ENCODE measurements at places on chromosomes 1 and 21. TPM values are rescaled to one million over a fixed set of nuclear protein-coding genes. Genes with fewer than 3 reads are reported as not detected.

Gene SOAT1
- total RNA-seq, result 11.7 TPM

Gene CACHD1
- 2.3 TPM for total RNA-seq

Gene KRTAP10-3
- total RNA-seq, result not detected

Gene ADAMTSL4
- total RNA-seq, result 14.9 TPM

Gene C1orf198
- 312 TPM for total RNA-seq

Gene IARS2
- total RNA-seq, result 64.7 TPM

Gene FLG2
- not detected for total RNA-seq

DNA sequence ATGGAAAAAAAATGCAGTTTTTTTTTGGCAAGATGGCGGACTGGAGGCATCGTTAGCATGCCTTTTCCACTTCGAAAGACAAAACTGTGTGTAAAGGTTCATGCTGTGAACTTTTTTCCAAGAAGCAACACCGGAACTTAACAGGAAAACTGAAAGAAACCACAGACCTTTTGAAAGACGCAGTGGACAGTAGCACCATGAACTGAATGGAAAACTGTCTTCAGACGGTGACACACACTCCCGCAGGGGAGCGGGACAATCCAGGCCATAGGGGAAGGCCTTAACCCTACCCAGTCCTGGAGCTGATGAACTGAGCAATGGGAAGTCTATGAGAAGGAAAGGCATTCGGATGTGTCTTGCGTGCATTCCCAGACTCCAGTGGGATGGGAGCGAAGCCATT, 54.9 kb downstream of the NEK7 start:
- no peak overlapping the region for H3K27ac ChIP-seq
- no peak for DNase-seq
- no peaks in the 10 kb centered on the region for H3K27me3 ChIP-seq
- H3K4me1 ChIP-seq, result no peaks in the 10 kb centered on the region

DNA sequence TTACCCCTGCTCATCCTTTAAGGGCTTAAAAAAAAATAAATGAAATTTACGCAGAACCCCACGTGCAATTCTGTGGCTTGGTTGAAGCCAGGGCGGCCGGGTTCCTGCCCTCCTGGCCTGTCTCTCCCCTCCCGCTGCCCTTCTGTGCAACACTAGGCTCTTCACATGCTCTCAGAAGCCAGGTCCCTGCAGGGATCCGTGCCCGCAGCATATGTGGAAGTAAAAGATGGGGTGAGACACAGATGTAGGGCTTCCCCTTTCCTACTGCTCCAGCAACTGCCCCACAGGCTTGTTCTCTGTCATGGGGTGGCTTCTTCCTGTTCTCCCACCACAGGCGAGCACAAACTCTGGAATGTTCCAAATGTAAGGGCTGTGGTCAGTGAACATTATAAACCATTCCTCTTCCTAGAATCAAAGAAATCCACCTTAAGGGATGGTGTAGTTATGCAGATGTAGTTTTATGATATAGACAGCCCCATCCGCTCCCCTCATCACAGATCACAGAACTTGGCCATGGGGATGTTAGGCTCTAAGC, 535.4 kb downstream of the KIF26B start:
- no peaks in the 10 kb centered on the region for H3K36me3 ChIP-seq
- no peak overlapping the region for H3K4me3 ChIP-seq
- no peaks in the 10 kb centered on the region for H3K4me1 ChIP-seq
- H3K27ac ChIP-seq, result no peak overlapping the region
- no peak for DNase-seq

DNA sequence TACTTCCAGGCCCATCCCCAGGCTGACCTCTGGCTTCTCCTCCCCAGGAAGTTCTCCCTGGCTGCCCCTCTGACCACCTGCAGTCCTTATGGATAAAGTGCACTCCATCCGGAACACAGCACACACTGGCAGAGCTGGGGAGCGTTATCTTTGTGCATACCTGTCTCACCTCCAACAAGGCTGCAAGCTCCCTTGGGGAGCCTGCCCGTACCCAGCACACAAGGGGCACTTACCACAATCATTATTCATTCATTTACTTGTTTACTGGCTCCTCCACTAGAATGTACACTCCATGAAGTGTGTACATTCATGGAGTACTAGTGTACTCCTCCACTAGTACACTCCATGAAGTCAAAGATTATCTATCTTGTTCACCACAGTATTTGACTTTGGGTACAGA, 30.3 kb downstream of the GLIS1 start:
- DNase-seq, result no peak
- H3K36me3 ChIP-seq, result no peaks in the 10 kb centered on the region
- peaks cover 4% of the 10 kb centered on the region for H3K27me3 ChIP-seq
- H3K4me3 ChIP-seq, result no peak overlapping the region
- no peak overlapping the region for H3K27ac ChIP-seq

- no peaks in the 10 kb centered on the region for H3K4me1 ChIP-seq
- peaks cover 21% of the 10 kb centered on the region for H3K27me3 ChIP-seq
- no peak overlapping the region for H3K27ac ChIP-seq
- H3K4me3 ChIP-seq, result no peak overlapping the region
These were observed 62.8 kb upstream of the ZBTB40 start for GRCh38 chr1:22388671-22389450.

DNA sequence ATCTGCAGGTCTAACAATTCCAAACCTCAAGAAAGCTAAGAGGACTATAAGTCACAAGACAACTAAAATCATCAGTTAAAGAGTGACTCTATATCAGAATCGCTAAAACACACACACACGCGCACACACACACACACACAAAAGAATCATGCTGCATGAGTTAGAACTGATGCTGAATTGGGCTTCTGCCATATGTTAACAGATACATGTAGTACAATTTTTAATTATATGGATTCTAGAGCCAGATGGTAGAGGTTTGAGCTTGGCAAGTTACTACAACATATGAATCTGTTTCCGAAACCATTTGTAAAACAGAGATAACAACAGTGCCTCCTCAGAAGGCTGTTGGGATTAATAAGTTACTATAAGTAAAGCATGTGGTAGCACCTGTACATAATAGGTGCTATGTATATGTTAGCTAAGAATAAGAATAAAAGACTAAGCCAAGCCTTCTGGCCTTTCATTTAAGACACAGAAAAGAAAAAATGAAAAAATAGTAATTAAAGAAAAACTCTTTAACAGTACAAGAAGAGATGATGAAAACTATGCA, 17.9 kb downstream of the EPRS1 start:
- DNase-seq, result no peak
- H3K27ac ChIP-seq, result no peak overlapping the region
- H3K4me1 ChIP-seq, result no peaks in the 10 kb centered on the region
- H3K36me3 ChIP-seq, result no peaks in the 10 kb centered on the region
- H3K27me3 ChIP-seq, result no peaks in the 10 kb centered on the region

- no peak for DNase-seq
- no peaks in the 10 kb centered on the region for H3K27me3 ChIP-seq
- H3K36me3 ChIP-seq, result no peaks in the 10 kb centered on the region
- no peak overlapping the region for H3K4me3 ChIP-seq
These were observed 58.5 kb upstream of the BCL10 start for GRCh38 chr1:85334962-85335361.

GRCh38 chr1:157403203-157403602, 149.1 kb downstream of the FCRL5 start:
- DNase-seq, result no peak
- no peaks in the 10 kb centered on the region for H3K4me1 ChIP-seq
- H3K27ac ChIP-seq, result no peak overlapping the region
- H3K4me3 ChIP-seq, result no peak overlapping the region
- H3K27me3 ChIP-seq, result no peaks in the 10 kb centered on the region

- DNase-seq, result no peak
- no peaks in the 10 kb centered on the region for H3K27me3 ChIP-seq
- H3K27ac ChIP-seq, result peak overlapping the region; percentile 100
These were observed 1.0 kb downstream of the TP53BP2 start for GRCh38 chr1:223844787-223845036.

GRCh38 chr1:230899841-230900251, 31.5 kb upstream of the C1orf198 start:
- no peaks in the 10 kb centered on the region for H3K36me3 ChIP-seq
- no peak overlapping the region for H3K4me3 ChIP-seq
- no peak for DNase-seq

DNA sequence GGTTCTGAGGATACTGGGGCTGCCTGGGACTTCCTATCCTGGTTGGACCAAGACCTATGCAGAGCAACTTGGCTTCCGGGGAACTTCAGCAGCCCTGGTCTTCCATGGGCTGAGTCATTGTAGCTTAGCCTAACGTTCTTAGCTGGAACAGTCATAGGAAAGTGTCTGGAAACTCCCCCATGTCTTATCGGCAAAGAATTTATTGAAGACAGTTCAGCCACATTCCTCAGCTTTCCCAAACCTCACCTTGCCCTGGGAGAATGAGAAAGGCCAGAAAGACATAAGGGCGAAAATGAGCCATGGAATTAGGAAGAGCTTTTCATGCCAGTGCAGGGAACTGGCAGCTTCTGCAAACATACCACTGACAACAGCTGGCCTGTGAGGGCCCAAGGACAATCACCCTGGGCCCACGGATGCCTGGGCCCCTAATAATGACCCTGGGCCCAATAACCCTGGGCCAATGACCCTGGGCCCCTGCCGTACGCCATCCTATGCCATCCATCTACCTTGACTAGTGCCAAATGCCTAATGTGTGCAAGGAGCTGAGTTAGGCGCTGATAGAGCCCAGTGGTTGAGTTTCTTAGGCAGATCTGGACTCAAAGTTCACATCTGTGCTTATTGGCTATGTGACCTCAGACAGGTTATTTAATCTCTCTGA, 114.4 kb upstream of the GADD45A start:
- DNase-seq, result no peak
- H3K4me1 ChIP-seq, result peaks cover 44% of the 10 kb centered on the region
- no peak overlapping the region for H3K4me3 ChIP-seq
- no peaks in the 10 kb centered on the region for H3K27me3 ChIP-seq
- no peaks in the 10 kb centered on the region for H3K36me3 ChIP-seq
- H3K27ac ChIP-seq, result peak overlapping the region; percentile 93

- no peak overlapping the region for H3K4me3 ChIP-seq
- H3K27ac ChIP-seq, result no peak overlapping the region
- H3K4me1 ChIP-seq, result no peaks in the 10 kb centered on the region
- no peak for DNase-seq
- H3K36me3 ChIP-seq, result no peaks in the 10 kb centered on the region
These were observed 9.0 kb upstream of the USF1 start for GRCh38 chr1:161054805-161055204.

GRCh38 chr21:29329406-29329805, 30.7 kb downstream of the BACH1 start:
- peaks cover 62% of the 10 kb centered on the region for H3K4me1 ChIP-seq
- peak overlapping the region; percentile 92 for H3K27ac ChIP-seq
- H3K36me3 ChIP-seq, result peaks cover 19% of the 10 kb centered on the region

Measured in gastrocnemius medialis (tissue), 4 donors.